Fibroblast of the aortic adventitia (primary cell): ENCODE measurements at places on chromosomes 5 and 9. TPM values are rescaled to one million over a fixed set of nuclear protein-coding genes. Genes with fewer than 3 reads are reported as not detected.

- DNase-seq: peak; percentile 46
These were observed 87.2 kb upstream of the CDH6 start for GRCh38 chr5:31106278-31106677.

ASPN gene
- total RNA-seq: 14.6 and 65.8 TPM in 2 replicates

DNA sequence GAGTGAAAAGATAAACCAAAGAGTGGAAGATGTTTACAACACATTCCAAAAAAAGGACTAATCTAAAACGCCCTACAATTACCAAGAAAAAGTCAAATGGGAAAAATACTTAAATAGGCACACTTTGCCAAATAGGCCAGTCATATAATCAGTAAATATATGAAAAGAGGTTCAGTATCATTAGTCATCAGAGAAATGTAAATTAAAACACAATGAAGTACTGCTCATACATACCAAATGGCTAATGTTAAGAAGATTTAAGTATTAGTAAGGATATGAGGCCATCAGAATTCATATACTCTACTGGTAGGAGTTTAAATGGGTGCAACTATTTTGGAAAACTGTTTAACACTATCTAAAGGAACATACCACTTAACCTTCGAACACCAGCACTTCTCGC lies 47.6 kb downstream of the ZDHHC21 start:
- DNase-seq: peak; percentile 32

GRCh38 chr9:138098908-138099791 lies 221.6 kb downstream of the CACNA1B start:
- no peak for DNase-seq

DNA sequence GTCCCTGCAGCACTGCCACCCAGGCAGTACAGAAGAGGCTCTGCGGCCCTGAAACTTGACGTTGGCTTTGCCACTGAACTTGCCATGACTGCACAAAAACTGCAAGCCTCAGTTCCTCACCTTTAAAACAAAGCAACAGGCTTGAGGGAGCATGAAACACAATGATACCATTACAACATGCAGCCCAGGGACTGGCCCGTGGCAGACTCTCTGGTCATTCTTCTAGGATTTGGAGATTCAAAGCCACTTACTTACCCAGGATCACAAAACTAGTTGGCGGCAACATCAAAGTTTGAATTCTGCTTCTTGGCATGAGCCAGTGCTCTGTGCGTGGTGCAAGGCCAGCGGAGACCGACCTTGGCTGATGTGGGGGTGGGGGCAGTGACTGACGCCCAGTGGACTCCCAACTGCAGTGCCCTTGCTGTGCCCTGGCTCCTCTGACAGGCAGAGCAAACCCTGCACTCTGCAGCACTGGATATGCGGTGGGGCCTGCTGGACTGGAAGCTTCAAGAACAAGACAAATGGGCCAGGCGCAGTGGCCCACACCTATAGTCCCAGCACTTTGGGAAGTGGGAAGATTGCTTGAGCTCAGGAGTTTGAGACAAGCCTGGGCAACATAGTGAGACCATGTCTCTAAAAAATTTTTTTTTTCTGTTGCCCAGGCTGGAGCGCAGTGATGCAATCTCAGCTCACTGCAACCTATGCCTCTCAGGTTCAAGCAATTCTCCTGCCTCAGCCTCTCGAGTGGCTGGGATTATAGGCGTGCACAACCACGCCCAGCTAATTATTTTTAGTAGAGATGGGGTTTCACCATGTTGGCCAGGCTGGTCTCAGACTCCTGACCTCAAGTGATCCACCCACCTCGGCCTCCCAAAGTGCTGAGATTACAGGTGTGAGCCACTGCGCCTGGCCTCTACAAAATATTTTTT lies 18.9 kb downstream of the SQSTM1 start:
- peak; percentile 65 for DNase-seq

IL4 gene
- 0.36 TPM in 1 of 2 replicates, not detected in the other for total RNA-seq

GRCh38 chr5:1324301-1324700 lies 20.6 kb downstream of the CLPTM1L start:
- no peak for DNase-seq

ANGPTL2 gene
- total RNA-seq: 41.0 and 47.5 TPM in 2 replicates

- no peak for DNase-seq
These were observed 9.6 kb downstream of the EFNA5 start for GRCh38 chr5:107661038-107661649.

OR1Q1 gene
- 0.81 TPM in 1 of 2 replicates, not detected in the other for total RNA-seq

DNA sequence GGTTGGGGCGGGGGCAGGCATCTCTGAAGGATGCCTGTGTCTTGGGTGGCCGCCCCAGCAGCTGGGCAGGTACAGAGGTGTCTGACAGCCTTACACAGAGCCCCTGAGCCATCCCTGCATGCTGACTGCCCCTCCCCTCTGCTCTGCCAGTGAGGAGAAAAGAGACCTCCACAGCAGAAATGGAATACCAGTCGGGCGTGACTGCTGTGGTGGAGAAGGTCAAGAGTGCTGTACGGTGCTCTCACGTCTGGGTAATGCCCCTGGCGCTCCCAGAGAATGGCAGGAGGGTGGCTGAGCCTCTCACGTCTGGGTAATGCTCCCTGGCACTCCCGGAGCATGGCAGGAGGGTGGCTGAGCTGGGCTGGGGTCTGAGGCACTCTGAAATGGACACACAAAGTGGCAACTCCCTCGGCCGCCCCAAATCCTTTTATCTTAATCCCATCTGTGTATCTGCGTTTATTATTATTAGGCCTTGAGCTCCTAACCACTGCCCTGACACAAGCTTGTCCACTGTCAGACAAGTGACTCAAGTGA lies 2.5 kb upstream of the RABL6 start:
- DNase-seq: no peak

DNA sequence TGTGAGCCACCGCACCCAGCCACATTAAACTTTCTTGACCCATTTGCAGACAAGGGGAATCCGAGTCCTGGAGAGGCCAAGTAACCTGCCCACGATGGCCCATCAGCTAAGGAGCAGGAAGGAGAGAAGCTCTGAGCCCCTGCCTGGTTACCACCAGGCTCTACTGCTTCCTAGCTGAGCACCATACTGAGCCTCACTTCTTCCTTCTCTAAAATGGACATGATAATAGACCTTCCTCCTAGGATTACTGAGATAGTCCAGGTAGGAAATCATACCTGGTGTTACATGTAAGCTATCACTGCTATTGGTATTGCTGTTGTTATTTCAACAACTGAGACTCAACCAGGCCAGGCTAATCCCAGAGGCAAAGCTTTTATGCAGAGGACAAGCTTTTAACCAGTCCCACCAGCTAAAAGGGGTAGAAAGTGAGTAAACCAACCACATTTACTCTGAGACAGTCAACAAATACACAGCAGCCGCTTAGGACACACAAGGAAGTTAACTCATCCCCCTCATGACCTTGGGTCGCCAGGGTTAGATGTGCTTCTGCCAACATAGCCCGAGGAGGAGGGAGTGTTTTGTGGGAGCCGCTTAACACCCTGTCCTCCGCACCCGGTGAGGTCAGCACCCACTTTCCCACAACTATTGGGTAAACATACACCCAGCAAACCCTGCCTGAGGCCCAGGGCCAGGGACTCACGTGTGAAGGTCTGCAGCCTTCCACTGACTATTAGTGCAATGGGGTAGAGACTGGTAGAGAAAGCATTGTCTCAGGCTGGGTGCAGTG lies 20.6 kb upstream of the PTGES start:
- DNase-seq: peak; percentile 45

DNA sequence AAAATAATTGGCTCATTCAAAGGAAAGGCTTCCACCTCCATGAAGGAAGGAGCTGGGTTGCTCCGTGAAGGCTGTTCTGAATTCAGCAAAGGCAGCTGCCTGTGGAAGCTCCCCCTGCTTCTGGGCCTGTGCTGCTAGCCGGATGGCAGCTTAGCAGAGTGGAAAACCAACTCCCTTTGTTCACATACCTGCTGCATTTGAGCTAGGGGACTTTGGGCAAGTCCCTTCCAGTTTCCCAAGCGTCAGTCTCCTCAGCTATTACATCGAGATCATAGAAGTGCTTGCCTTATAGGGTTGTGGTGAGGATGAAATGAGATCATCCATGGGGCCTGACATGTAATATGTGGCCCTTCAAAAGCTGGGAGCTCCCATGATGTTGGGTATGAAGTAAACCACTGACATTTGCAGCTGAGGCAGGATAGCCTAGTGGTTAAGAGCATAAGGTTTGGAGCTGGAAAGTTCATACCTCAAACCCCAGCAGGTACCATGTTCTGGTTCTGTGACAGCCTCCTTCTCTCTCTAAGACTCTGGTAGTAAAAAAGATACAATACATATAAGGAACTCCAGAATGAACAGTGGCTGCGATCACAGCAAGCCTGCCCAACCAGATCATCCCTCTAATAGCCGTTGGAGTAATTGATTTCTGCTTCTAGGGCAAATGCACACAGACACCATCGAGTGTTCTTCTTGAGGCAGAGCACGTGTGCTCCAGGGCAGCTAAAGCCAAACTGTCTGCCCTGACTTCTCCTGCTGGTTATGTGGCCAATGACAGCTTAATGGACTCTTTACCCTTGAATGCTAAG lies 11.0 kb upstream of the DENND1A start:
- no peak for DNase-seq

SMIM32 gene
- not detected in 2 replicates for total RNA-seq

DNA sequence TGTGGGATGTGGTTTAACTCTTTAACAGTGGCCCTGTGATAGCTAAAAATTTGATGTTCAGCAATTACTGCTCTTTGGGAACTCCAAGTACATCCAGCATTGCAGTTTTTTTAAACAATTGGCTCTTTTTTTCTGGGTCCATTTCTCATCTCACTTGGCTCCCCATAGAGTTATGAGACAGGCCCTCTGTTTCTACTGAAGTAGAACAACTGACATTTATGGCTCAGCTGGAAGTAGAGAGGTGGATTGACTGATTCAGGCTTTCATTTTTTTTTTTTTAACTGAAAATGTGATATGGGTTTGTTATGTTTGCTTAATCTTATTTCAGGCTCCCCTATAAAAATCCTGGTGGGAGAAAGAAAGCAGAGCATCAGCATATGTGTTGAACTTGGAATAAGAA lies 96.6 kb upstream of the CD180 start:
- DNase-seq: no peak

- peak; percentile 95 for DNase-seq
These were observed 145.4 kb downstream of the CDK5RAP2 start for GRCh38 chr9:120434532-120434931.

- peak; percentile 11 for DNase-seq
These were observed 34.4 kb downstream of the KIF2A start for GRCh38 chr5:62340392-62340791.

GRCh38 chr9:15213249-15213648 lies 93.8 kb downstream of the TTC39B start:
- DNase-seq: no peak

PCDHB14 gene
- total RNA-seq: 0.45 and 0.74 TPM in 2 replicates

STC2 gene
- total RNA-seq: 48.3 and 400 TPM in 2 replicates

GDNF gene
- total RNA-seq: 0.54 TPM in 1 of 2 replicates, not detected in the other

- no peak for DNase-seq
These were observed 6.5 kb downstream of the UBQLN1 start for GRCh38 chr9:83701286-83701685.

GRCh38 chr9:86749161-86749893 lies 198.0 kb downstream of the GAS1 start:
- peak; percentile 52 for DNase-seq

GRCh38 chr9:117415358-117415914 lies 579 bp upstream of the ASTN2 start:
- DNase-seq: no peak

FAXDC2 gene
- total RNA-seq: 9.8 and 17.4 TPM in 2 replicates

DNA sequence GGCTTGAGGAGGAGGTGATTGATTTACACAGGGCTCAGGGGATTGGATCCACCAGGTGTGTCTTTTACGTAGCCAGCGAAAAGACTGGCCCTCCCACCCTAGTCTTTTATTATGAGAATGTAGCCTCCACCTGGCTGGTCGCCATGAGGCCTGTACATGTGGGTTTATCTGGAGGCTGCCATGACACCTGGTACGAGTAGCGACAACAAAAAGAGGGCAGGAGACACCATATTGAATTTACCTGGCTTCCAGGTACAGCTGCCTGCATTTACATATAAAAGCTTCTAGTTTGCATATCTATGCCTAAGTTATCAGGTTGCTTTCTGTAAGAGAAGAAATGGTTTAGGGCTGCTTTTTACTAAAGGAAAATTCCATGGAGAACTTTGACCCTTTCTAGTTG lies 1173.7 kb upstream of the SEMA6A start:
- DNase-seq: no peak

DNA sequence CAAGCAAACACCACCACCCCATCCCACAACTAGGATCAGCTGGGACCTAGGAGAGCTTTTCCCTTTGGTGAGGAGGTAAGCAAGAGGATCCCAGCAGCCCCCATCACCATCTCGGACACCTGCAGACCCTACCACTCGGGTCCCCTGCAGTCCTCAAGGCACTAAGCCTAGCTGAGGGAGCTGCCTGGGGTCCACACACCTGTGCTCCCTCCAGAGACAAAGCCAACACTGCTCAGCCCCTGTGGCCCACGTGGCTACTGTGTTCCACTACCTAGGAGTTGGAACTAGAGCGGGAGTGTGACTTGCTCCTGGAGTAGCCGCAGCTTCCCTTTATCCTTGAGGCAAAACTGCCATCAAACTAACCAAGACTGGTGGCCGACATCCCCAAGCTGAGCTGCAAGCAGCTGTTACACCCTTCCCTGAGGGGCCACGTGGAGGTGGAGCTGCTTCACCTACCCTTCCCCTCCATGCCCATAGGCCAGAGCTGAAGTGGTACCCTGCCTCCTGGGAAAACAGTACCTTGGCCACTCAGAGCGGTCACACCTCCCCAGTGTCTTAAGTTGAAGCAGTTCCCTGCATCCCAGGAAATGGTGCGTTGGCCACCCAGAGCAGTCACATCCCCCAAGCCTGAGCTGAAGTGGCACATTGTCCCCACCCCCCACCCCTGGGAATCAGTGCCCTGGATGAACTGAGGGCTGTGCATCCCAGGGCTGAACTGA lies 205.5 kb downstream of the CACNA1B start:
- no peak for DNase-seq

GRCh38 chr5:35857606-35858205 lies 1.0 kb downstream of the IL7R start:
- peak; percentile 67 for DNase-seq

- no peak for DNase-seq
These were observed 92.1 kb downstream of the PDZD2 start for GRCh38 chr5:31731016-31731415.

RGS7BP gene
- 0.72 and 1.1 TPM in 2 replicates for total RNA-seq

DNA sequence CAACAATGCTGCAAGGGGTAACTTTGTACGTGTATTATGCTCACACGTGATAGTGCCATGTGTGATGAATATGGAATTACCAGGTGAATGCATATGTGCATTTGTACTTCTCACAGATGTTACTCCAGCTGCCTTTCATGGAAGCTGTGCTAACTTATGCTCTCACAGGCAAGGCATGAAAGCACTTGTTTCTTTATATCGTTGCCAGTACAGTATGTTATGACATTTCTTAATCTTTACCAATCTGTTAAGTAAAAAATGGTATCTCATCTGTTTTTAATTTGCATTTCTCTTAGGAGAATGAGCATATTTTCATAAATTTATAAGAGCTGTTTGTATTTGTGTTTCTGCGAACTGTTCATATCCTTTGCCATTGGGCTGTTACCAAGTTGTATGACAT lies 311.8 kb upstream of the DMRT1 start:
- no peak for DNase-seq

DNA sequence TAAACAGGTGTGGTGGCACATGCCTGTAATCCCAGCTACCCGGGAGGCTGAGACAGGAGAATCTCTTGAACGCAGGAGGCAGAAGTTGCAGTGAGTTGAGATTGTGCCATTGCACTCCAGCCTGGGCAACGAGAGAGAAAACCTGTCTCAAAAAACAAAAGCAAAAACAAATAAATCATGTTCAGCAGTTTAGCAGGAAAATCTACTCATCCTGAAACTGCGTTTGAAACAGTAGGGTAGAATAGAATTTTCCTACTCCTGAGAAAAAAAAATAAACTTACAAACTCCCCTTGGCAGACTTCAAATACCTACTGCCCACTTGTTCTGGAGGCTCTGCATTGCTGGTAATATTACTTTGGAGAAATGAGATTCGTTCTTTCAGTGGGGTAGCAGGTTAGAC lies 367.7 kb downstream of the GADD45G start:
- no peak for DNase-seq

TUSC1 gene
- 10.5 and 11.3 TPM in 2 replicates for total RNA-seq
